ENCODE measurements at places on chromosomes 5 and 9.

DNA sequence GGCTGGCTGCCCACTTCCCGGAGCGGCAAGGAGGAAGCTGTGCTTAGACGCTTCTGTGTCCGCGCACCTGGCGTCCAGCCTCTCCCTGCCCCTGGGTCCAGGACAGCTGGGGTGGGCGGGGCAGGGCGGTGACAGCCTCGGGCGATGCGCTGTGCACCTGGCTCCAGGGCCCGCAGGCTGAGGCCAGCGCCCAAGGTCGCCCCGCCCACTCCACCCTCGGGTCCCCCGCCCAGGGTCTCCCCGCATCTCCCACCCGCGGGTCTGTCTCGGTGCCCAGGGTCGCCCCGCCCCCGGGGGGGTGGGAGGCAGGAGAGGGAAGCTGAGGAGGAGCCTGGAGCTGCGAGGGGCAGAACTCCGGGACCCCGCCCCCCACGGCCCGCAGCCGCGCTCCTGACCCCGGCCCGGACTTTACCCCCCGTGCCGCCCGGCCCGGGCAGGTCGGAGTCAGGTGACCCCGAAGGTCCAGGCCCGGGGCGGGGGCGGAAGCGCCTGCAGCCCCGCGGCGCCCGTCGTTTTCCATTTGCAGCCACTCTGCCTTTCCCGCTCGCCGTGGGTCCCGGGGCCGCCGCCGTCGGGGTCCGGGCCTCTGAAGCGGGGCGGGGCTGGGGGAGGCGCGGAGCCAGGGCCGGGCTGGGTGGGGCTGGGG is at the start of gene ENTPD8:
Gene ENTPD8 (minus strand): TSS at position 69 of the 646 bp plus-strand sequence. CDS start 3,072 bp downstream, outside the sequence.
- DNase-seq = peak; percentile 39

DNA sequence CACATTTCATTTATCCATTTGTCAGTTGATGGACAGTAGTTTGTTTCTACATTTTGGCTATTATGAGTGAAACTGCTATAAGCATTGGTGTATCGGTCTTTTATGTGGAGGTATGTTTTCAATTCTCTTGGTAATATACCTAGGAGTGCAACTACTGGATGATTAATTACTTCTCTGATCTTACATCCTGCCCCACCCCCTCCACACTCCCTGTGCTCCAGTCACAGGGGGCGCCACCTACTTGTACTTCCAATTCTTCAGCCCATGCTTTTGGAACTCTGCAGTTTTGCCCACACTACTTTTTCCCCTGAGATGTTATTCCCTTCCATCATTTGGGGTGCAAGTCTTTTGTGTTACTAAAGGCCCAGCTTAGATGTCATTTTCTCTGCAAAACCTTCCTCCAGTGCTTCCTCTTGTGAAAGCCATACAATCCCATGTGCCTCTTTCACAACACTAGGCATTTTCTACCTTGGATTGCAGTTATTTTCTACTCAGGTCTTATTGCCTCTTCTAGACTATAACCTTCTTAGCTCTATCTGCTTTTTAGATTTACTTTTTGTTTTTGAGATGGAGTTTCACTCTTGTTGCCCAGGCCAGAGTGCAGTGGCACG is 42.1 kb downstream of the SEC61B start:
- DNase-seq = no peak

DNA sequence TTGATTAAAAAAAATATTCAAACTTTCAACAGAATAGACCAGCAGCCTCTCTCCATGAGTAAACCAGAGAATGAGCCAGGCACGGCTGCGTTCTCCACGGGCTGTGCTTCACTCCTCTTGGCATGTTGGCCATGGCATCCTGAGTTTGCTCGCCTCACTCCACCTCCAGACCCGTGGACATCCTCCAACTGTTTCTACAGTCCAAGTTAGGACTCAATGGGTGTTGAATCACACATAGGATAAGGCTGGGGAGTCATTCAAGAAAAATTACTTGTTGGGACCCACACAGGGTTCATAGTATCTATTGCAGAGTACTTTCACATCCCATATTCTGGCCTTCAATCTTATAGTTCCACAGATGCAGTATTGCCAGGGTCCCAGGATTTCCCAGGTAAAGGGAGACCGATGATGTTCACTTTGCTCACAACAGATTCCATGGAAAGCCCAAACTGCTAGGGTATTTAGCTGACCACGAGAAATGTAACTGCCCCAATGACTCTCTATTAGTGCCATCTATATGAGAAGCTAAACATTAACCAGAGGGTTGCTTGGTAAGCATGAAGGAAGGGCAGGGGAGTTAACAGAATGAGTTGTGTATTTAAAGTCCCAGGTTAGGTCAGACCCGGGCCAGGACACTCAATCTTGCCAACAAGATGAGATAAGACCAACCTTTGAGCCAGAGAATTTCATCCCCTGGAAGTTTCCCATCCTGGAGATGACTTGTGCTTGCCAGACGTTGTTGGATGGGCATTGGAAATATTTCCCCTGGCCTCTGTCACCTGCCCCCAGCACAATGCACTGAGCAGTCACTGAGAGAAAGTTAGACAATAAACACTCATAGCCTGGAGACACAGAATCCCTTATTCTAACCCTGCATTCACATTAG is 19.7 kb upstream of the GDA start:
- DNase-seq = no peak

DNA sequence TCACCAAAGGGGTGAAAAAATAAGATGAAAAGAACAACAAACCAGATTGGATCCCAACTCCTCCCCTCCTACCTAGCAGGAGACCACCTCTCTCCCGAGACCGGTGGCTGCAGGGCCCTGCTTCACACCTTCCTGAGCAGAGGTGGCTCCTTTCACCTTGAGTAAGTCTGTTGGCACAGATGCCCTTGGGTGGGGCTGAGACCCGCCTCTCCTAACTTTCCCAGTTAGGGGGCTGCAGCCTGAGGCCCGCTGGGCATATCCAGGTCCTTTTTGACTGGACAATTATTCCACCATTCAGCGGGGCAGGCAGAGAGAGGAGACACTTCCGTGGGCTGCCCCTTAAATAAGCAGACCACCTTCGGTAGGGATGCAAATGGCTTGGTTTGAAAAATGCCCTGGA is 1.3 kb downstream of the SLC25A48 start:
- no peak for DNase-seq

DNA sequence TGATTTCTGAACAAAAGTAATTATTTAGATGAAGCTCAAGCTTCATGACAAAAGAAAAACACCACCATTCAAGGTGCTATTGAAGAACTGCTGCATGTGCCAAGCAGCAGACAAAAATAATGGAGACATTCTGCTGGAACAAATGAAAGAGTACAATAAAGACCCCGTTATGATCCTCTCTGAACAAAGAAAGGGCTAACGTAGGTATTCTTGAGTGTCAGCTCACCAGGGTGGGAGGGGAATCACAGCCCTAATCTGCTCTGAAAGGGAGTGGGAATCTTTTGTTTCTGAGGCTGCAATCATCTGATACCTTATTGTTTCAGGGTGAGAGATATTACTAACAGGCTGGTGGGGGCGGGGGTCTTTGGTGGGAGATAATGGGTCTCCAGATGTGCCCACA is 15.4 kb downstream of the CEMIP2 start:
- DNase-seq = no peak

DNA sequence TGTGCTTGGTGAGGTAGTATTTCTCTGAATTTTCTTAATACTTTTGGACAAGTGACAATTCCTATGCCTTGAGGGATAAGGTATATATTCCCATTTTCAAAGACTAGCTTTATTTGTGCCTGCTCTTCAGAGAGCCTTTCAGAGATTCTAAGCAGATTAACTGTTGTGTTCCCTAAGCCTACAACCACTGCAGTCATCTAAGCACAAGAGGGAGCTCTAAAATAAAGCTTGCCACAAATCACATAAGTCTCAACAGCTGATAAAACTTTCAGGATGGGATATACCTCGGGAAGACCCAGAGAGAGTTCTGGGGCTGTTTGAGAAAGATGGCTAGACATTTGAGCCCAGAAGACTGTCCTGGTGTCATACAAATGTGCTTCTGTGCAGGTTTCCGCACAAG is 157.3 kb downstream of the CYLC2 start:
- DNase-seq = no peak

DNA sequence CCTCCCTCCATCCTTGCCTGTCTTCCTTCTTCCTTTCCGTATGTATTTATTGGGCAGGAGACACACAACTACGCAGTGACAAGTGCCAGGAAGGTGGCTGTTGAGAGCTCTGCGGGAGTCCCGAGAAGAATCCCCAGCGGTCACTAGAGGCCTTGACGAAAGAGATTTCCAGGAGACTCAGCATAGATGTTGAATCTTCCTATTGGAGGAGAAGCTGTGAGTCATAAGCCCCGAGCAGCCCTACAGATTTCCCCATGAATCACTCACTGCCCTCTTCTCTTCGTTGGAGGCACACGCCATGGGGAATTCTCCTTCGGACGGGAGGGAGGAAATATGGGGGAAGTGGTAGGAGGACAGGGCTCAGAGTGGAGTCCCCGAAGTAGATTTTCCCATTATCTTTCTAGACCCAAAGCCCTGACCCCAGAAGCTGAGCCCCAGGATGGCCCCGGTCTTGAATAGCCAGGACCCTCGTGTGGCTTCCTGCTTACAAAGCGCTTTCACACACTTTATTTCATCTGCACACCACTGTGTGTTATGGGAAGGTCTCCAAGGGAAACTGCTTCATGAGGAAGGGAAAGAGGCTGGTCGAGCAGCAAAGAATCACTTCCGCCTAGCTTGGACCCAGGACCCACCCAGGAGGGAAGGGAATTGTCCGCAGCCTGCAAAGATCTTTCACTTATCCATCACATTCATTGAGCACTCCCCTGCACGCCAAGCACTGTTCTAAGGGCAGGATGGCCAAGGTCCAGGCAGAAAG is 12.7 kb downstream of the DUSP1 start:
- no peak for DNase-seq

- no peak for DNase-seq
Measured at GRCh38 chr9:128825923-128826700, 3.5 kb downstream of the SPOUT1 start.

DNA sequence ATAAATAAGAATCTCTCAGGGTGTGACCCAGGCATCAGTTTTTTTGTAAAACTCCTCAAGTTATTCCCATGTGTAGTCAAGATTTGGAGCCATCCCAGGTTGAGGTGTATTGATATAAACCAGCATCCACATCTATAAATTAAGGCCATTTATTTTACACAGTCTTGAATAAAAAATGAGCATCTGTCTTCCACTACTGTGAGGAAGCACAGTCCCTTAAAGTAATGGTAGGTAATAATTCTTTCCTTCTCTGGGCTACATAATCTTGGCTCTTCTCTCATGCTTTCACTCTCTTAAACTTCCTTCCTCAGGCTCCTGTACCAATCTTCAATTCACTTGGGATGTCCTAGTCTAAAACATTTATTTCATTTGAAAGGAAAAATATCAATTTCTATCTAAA is 110.3 kb downstream of the PDE4D start:
- no peak for DNase-seq

GRCh38 chr5:93612855-93613243 is 29.8 kb downstream of the NR2F1 start:
- no peak for DNase-seq

Measured in Right ventricle myocardium superior (tissue), 1 donor.